ENCODE measurements at places on chromosomes 6 and 20.

- DNase-seq = no peak
Measured at GRCh38 chr6:11381801-11382513, 149.5 kb upstream of the NEDD9 start.

DNA sequence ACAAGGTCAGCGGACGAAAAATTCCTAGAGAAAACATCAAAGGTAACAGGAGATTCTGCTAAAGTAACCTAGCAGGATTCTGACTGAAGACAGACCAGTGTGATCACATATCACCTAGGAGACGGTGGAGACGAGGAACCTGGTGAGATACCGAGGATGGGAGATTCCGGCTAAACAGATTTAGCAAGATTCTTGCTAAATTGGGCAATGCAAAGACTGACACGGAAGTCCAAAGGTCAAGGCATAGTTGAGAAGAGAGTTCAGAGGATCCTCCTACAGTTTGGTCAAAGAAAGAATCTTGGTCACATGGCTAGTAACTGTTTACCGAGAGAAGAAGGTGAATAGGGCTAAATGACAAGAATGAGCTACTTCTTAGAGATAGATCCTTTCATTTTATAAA lies 61.1 kb downstream of the TMEM170B start:
- DNase-seq = no peak

DNA sequence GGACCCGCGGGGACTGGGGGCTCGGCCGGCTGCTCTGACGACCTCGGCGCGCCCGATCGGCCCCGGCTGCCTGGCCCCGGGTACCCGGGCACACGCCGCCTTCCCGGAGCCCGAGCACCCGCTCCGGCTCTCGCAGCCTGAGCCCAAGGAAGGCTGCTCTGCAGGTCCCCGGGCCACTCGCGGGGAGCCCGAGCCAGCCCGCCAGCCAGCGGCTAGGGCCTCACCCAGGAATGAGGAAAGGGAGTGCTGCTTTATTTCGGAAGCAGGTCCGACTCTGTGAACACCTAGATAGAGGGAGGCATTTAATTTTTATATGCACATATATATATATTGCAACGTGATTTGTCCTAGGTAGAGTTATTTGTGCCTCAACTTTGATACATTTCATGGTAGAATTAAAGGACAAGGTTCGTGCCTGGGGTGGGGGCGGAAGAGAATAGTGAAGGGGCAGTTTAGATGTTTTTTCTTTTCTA lies 15.5 kb downstream of the FOXA2 start:
- DNase-seq = no peak

DNA sequence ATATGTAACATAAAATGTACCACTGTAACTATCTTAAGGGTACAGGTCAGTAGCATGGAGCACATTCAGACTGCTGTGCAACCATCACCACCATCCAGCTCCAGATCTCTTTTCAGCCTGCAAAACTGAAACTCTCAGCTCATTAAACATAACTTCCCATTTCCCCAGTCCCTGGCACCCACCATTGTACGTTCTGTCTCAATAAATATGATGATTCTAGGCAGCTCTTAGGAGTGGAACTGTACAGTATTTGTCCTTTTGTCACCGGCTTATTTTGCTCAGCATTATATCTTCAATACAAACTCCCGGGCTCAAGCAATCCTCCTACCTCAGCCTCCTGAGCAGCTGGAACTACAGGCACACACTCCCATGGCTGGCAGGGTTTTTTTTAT lies 1.5 kb downstream of the ZC3H12D start:
- DNase-seq = no peak

DNA sequence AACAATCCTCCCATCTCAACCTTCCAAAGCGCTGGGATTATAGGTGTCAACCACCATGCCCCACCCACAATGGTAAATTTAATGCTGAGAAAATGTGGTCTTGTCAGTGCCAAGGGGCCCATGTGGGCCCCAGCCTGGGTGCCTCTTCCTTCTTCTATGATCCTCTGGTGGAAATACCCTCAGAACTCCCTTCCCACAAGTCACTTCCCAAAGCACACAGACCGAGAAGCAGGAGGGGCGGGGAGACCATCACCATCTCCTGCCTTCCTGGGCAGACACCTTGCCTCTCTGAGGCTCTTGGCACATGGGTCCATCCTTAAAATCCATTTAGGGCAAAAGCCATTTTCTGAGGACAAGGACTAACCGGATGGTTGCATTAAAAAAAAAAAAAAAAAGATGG lies 59.0 kb downstream of the NOL4L start:
- no peak for DNase-seq

GRCh38 chr6:161394437-161394836 lies 120.6 kb upstream of the AGPAT4 start:
- DNase-seq = no peak

DNA sequence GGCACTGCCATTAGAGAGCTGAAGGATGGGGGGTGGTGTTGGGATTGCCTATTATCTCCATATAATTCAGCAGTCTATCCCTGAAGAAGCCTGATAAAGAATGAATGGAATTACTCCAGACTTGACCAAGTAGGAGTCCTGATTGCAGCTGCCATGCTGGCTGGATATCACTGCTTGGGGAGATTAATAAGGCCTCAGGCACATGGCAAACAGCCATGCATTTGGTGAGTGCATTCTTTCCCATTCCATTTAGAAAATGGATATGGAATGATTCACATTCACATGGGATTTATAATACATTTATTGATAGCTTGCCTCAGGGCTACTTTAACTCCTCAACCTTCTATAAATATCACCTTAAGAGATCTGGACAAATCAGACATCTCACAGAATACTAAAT lies 49.6 kb upstream of the HLA-A start:
- no peak for DNase-seq

- no peak for DNase-seq
Measured at GRCh38 chr6:32375739-32376529, 4.2 kb upstream of the TSBP1 start.

DNA sequence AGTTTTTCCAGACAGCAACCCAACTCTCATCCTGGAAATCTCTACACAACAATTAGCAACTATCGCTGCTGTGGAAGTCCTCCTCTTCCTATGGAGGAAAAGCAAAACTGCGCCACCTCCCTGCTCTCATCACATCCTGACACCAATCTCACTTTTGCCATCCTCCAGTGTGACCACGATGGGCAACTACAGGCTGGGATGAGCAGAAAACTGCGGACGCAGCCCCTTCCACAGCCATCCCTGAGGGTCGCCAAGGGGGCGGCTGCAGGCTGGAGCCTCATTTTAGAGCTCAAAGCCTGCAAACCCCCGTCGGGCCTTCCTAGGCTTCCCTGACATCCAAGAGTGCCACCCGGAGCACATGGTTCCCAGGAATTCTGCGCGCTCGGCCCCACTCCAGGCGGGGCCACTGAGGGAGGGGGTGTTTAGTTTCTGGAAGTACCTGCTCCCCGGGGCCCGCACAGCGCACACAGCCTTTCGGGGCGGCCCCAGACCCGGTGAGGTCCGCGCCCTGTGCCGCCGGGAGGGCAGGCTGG lies 1.2 kb downstream of the TCFL5 start:
- no peak for DNase-seq

DNA sequence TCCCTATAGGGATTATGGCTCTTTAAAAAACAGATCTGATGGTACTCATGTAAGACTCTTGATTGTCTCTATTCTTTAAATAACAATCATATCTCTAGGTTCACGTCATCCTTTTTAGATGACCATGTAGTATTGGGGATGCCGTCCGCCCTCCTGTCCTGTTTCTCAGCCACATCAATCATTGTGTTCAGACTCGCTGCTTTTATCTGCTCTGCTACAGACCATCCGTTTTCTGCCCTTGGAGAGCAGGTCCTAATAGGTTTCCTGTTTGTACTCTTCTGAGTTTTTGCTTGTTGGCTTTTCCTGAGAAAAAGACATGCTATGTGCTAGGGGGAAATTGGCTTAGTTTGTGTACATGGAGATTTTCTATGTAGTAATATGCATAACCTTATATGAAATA lies 76.8 kb downstream of the SASH1 start:
- no peak for DNase-seq

- no peak for DNase-seq
Measured at GRCh38 chr6:136959471-136959891, 37.4 kb downstream of the SLC35D3 start.

GRCh38 chr6:153405931-153406330 lies 274.8 kb upstream of the RGS17 start:
- DNase-seq = no peak

- no peak for DNase-seq
Measured at GRCh38 chr6:158643836-158644230, 710 bp downstream of the DYNLT1 start.

GRCh38 chr6:19450651-19451050 lies 386.5 kb upstream of the ID4 start:
- DNase-seq = no peak

DNA sequence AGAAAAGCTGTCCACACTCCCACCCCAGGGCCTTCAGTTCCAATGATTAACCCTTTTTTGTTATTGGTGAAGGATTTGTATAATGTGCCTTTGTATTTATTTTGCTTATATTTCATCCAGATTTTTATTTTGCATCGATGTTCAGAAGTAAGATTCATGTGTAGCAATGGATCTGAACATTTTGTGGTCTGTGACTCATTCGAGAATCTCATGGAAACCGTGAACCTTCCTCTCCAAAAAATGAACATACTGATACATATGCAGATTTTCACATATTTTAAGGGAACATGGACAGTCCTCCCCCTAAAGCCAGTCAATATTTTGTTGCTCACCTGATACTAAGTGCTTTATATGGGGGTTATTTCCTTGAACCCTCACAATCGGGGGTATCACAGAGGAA lies 421.8 kb upstream of the SOX4 start:
- no peak for DNase-seq

DNA sequence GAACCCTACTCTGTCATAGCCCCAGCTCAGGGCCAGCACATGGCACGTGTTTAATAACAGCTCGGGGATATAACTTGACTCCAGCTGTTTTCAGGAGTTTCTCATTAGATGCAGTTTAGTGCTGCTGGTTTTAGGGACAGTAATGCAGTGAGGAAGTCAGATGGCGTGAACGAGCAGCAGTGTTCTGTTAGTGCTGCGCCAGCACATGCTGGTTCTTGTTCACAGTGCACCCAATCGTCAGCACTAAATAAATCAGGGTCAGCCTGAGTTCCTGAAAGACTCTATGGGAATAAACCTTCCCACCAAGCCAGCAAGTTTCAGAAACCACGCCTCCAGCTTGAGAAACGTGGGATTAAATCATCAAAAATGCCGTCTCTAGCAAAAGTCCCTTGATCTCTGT lies 235.9 kb upstream of the SUPT3H start:
- no peak for DNase-seq
